ENCODE measurements at places on chromosomes 1 and 21. TPM values are rescaled to one million over a fixed set of nuclear protein-coding genes. Genes with fewer than 3 reads are reported as not detected.

The CITED4 gene
- 9.7 TPM for total RNA-seq

The GDAP2 gene
- 10.6 TPM for total RNA-seq

The DYNLT5 gene
- total RNA-seq = not detected

The ARHGEF16 gene
- 0.23 TPM for total RNA-seq

The TNFSF18 gene
- not detected for total RNA-seq

The FAM151A gene
- total RNA-seq = not detected

The FCRL6 gene
- not detected for total RNA-seq

The GCSAML gene
- not detected for total RNA-seq

The IFI44L gene
- 1.1 TPM for total RNA-seq

The BGLAP gene
- total RNA-seq = not detected

The C1orf226 gene
- total RNA-seq = 1.8 TPM

The LIN9 gene
- total RNA-seq = 0.17 TPM

The EXO1 gene
- total RNA-seq = 0.58 TPM

The DCST1 gene
- not detected for total RNA-seq

The PROK1 gene
- not detected for total RNA-seq

The MIXL1 gene
- total RNA-seq = not detected

The NBPF6 gene
- not detected for total RNA-seq

The ANKRD45 gene
- 0.68 TPM for total RNA-seq

The PIK3R3 gene
- total RNA-seq = 2.0 TPM

The CAPN9 gene
- total RNA-seq = not detected

The LY9 gene
- total RNA-seq = not detected

The PARK7 gene
- 277 TPM for total RNA-seq

The CHIA gene
- not detected for total RNA-seq

The TNFAIP8L2 gene
- total RNA-seq = not detected

The SLC44A3 gene
- total RNA-seq = 0.34 TPM

The FCER1G gene
- not detected for total RNA-seq

The RSPH1 gene
- total RNA-seq = 0.23 TPM

The S100A9 gene
- total RNA-seq = not detected

The TEX38 gene
- total RNA-seq = not detected

The PLPPR4 gene
- total RNA-seq = 0.12 TPM

The TMCC2 gene
- 2.7 TPM for total RNA-seq

The NID1 gene
- total RNA-seq = 323 TPM

The B3GALT2 gene
- 9.6 TPM for total RNA-seq

The GADD45A gene
- 60.2 TPM for total RNA-seq

The KRTAP19-3 gene
- total RNA-seq = not detected

The GJA9 gene
- not detected for total RNA-seq

The ACTRT2 gene
- total RNA-seq = not detected

The CLDN19 gene
- not detected for total RNA-seq

The FMO5 gene
- total RNA-seq = 0.58 TPM

The AMY1C gene
- total RNA-seq = not detected

The SV2A gene
- 5.8 TPM for total RNA-seq

The PADI3 gene
- not detected for total RNA-seq

The OR2AJ1 gene
- not detected for total RNA-seq

The TMPRSS2 gene
- total RNA-seq = not detected

The RGL1 gene
- total RNA-seq = 20.8 TPM

The HCN3 gene
- total RNA-seq = 1.2 TPM

The FCRLB gene
- total RNA-seq = 1.8 TPM
